ENCODE measurements at places on chromosomes 7 and 10.
A peak's percentile ranks its signal among the peaks of the same experiment; 100 is the strongest.

DNA sequence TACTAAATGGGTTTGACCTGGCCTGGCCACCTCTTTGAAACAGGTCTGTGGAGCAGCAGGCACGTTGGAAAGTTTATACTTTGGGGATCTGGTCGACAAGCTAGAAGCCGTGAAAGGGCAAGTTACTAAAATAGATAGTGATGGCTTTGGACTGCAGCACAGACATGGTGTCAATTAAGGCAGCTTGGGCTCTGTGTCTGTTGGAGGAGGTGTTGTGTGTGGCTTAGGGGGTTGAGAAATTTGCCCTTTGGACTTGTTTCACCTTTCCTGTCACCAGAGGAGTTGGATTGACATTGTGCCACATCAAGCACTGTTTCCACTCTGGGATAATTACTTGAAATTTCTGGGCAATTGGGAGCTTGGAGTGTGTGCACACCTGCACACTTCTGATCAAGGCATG is 251.8 kb upstream of the MKI67 start:
- DNase-seq, result no peak

- DNase-seq, result no peak
These were observed 74.0 kb downstream of the WNT2 start for GRCh38 chr7:117248829-117249228.

GRCh38 chr10:5464546-5464945 is 34.8 kb downstream of the CALML5 start:
- no peak for DNase-seq

GRCh38 chr10:133257489-133258065 is 19.1 kb downstream of the ADAM8 start:
- DNase-seq, result peak; percentile 53

GRCh38 chr7:130276796-130277762 is 10.4 kb downstream of the CPA2 start:
- peak; percentile 66 for DNase-seq

GRCh38 chr7:29854257-29854938 is 48.1 kb downstream of the WIPF3 start:
- peak; percentile 22 for DNase-seq

DNA sequence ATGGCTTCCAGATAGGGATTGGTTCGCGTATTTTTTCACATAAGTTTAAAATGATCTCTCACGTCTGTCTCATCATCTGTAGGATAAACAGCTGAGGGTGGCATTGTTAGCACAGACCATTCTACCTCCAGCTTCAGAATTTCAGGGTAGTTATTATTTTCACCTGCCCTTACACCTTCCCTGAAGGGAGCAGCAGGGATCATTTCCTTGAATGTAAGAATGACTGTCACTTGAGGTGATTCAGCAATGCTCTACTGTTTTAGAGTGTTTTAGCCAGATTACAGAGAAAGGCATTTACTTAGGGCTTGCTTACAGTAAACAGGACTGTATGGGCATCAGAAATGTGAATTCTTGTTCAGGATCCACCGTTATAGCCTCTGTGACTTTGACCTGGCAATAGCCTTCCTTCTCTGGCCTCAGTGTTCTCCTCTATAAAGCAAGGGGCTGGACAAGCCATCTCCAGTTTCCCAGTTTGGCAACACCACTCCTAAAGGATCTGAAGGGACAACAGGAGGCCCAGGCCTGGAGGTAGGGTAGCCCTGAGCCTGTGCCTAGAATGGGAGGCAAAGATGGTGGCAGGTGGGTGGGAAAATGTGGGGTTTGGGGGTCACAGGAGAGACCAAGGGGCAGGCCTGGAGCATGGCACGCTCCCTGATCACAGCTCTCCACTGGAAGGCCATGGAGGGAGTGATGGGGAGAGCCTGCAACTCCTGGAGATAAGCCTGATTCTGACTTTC is 1.2 kb upstream of the IGFBP1 start:
- DNase-seq, result no peak

- DNase-seq, result no peak
These were observed 24.6 kb downstream of the GLRX3 start for GRCh38 chr10:130160775-130161174.

- DNase-seq, result no peak
These were observed 172.3 kb downstream of the RAPGEF5 start for GRCh38 chr7:22184549-22185199.

DNA sequence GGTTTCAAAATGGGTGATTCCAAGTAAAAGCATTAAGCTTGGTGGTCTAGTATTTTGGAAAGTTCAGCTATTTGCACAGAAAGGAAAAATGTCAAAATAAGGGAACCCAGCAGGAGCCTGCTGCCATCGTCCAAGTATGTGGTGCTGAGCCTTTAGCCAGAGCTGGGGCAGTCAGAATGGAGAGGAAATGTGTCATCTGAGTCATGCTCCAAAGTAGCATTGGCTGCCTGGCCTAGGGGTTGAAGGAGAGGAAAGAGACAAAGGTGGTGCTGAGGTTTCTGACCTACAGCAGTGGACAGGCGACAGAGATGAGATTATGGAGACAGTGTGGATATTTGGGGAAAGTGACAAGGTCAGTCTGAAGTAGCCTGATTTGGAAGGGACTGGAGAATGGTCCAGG is 103.9 kb downstream of the PLCE1 start:
- DNase-seq, result no peak

- DNase-seq, result no peak
These were observed 111.7 kb downstream of the JCAD start for GRCh38 chr10:29947701-29948060.

GRCh38 chr7:111690364-111691111 is 128.2 kb upstream of the IMMP2L start:
- no peak for DNase-seq

DNA sequence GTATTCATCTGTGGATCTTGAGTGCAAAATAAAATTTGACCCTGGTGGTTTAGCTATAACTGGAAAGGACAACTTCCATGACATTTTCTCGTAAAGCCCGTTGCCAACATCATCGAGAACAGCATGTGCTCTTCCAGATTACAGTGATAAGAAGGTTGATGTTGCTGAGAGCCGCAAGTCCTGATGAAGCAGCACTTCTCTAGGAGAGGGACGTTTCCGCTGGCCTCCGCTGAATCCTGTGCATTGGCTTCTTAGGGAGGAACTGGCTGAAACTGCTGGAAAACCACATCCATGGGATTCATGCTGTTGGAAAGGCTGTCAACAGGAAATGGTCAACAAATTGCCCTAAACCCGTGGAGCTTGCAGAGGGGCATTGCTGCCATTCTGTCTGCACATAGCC is 21.4 kb upstream of the ABCB5 start:
- DNase-seq, result no peak

DNA sequence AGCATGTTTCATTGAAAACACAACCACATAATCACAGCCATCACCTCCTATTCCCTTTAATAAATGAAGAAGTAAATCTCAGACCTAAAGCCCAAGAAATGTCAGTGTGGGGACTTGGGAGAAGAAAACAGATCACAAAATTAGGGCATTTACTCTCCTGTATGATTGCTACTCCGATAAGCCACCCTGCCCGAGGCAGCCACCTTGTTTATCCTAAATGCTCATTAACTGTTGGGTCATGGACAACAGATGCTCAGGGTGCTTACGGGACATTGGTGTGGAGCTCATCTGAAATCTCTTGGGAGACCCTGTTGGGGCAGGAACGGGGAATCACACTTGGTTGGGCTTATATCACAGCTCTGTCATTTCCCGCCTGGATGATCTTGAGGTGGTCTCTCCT is 17.5 kb upstream of the CHST15 start:
- DNase-seq, result no peak

DNA sequence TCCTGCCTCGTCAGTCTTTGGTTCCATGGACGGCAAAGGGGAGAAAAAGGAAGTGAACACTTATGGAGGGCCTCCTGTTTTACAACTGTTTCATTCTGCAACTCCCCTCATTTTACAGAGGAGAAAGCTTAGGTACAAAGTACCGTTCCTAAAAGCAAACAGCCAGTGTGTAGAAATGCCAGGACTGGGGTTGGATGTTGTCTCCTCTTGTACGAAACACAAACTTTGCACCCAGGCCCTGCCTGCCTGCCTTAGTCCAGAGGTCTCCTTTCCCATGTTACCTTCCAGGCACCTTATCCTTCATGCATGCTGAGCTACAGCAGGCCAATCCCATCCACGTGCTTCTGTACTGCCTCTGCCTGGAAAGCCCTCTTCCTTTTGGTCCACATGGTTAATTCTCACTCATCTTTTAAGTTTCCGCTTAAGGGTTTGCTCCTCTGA is 86.0 kb downstream of the ICA1 start:
- no peak for DNase-seq

DNA sequence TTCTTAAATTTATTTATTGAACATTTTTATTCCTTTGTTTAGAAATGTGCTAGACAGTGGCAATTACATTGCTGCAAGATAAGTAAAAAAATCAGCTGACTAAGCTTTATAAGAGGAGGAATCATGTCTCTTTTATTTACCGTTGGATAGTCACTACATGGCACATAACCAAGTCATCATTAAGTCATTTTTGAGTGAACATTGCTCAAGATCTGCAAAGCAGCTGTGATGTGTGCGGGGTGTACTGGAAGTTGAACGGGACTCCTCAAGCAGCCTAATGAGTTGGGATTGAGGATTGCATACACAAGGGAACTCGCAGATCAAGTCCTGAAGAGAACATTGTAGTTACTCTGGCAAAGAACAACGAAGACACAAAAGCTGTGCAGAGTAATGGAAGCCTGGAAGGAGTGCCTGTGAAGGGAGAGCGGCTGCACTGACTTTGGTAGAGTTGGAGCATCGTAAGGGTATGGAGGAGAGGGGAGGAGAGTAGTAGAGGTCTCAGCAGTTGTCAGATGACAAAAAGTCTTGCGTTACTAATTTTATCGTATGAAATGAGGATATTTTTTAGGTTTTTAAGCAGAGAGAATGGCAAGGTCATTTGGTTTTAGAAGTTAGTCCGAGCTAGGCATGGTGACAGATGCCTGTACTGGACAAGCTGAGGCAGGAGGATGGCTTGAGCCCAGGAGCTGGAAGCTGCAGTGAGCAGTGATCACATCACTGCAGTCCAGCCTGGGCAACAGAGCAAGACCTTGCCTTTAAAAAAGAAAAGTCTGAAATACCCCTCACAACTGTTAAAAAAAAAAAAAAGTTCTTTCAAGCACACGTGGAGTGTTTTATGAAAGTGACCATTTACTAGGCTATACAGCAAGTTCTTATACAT is 95.1 kb downstream of the BMPR1A start:
- DNase-seq, result peak; percentile 88

- no peak for DNase-seq
These were observed 171.9 kb upstream of the LRRN3 start for GRCh38 chr7:110918949-110919548.

DNA sequence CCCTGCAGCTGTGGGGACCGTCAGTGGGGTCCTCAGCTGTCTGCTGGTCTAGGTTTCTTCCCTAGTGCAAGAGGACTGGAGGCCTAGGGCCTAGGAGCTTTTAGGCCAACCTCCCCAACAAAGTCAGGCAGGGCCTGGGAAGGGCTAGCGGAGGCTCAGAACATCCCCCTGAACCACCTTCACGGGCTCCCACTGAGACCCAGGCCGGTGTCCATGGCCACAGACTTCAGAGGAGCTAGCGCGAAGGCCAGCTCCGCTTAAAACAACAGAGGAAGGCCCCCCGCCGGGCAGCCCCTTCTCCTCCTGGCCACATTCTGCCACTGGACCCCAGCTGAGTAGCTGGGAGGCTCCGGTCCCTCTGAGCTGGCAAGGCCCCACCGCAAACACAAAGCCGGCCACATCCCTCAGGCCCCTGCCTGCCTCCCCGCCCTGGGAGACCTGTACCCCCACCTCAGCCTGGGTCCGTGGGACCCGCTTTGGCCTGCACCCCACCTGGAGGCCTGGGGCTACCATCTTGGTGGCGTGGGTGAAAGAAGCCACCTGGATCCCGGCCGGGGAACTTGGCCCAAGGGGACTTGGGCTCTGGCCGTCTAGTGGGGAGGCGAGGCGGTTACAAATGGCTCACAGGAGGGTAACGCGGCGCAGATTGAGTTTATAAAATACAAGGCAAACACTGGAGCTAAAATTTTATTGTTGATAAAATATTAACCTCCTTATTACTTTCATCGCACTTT is 5.4 kb upstream of the UNCX start:
- no peak for DNase-seq

- no peak for DNase-seq
These were observed 102.1 kb downstream of the VPS41 start for GRCh38 chr7:38806912-38807311.

- DNase-seq, result no peak
These were observed 264.0 kb upstream of the PRKCQ start for GRCh38 chr10:6843894-6844650.

GRCh38 chr10:11472158-11472753 is 139.2 kb downstream of the USP6NL start:
- DNase-seq, result peak; percentile 67

DNA sequence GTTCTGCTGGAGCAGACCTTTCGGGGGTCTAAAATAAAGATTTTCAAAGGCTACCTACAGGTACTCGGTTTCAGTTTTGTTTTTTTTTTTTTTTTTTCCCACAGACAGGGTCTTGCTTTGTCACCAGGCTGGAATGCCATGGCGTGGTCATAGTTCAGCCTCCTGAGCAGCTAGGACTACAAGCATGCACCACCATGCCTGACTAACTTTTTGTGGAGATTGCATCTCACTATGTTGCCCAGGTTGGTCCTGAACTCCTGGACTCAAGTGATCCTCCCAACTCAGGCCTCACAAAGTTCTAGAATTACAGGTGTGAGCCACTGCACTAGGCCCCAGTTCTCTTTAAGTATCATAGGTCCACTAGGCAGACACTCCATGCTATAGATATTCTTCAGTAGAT is 34.5 kb downstream of the BAMBI start:
- no peak for DNase-seq

- no peak for DNase-seq
These were observed at the start of gene MBL2 for GRCh38 chr10:52772623-52773022. TSS of gene MBL2 (minus strand) at chr10:52772784. CDS start at chr10:52771635, 1,149 bp downstream.

GRCh38 chr7:99036546-99037111 is 107.3 kb downstream of the SMURF1 start:
- peak; percentile 37 for DNase-seq

- no peak for DNase-seq
These were observed 122.2 kb upstream of the PRSS58 start for GRCh38 chr7:142380069-142380468.

GRCh38 chr10:90041585-90041984 is 340.2 kb downstream of the KIF20B start:
- no peak for DNase-seq

DNA sequence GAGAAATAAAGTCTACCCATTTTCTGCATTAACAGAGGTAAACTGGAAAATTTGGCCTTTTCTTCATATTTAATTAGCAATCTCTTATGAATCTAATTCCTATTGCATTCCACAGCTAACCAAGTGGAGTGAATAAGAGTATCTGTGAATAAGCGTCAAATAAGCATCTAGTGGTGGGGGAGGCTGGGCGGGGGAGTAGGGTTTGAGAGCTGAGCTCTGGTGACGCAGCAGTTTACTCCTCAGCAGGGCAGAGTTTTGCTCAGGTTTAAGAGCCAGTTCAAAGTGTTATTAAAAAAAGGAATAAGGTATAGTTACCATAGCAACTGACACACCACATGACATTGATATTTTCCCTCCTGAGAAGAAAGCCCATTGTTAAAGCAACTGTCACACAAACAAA is 1346.8 kb upstream of the CELF2 start:
- DNase-seq, result no peak

DNA sequence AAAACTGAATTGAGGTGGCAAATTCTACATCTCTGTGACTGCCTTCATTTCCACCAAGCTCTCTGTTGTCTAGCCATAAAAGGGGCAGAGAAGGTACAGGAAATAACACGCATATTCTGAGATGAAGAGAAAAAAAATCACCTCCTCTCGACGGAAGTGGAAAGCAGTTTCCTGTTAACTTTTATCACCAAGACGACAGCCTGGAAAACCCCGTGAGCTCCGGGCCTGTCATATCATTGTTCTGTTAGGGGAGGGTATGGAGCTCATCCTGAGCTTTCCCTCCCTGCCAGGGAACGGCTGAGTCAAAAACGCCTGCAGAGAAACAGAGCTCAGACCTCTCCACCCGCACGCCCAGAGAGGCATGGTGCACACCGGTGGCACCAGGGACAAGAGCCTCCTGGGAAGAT is 200.3 kb downstream of the PRPF18 start:
- peak; percentile 81 for DNase-seq

Measured in cardiac fibroblast (primary cell).